T-helper 17 cell (primary cell): ENCODE measurements at places on chromosomes 3 and 15. TPM values are rescaled to one million over a fixed set of nuclear protein-coding genes. Genes with fewer than 3 reads are reported as not detected.

DNA sequence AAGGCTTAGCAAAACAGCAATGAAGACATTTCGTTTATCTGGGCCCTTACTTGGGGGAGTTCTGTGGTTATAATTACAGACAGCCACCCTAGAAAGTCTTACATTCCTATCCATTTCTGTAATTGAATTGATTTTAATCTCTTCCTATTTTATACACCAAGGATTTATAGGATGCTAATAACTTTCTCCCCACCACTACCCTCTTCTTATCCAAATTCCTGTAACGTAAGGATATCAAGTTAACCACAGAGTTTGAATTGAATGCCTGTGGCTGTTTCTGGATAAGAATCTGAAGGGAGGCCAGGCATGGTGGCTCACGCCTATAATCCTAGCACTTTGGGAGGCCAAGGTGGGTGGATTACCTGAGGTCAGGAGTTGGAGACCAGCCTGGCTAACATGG lies 78.6 kb downstream of the MLH1 start:
- no peak for DNase-seq

UBA5 gene
- 40.5 TPM for total RNA-seq

DNA sequence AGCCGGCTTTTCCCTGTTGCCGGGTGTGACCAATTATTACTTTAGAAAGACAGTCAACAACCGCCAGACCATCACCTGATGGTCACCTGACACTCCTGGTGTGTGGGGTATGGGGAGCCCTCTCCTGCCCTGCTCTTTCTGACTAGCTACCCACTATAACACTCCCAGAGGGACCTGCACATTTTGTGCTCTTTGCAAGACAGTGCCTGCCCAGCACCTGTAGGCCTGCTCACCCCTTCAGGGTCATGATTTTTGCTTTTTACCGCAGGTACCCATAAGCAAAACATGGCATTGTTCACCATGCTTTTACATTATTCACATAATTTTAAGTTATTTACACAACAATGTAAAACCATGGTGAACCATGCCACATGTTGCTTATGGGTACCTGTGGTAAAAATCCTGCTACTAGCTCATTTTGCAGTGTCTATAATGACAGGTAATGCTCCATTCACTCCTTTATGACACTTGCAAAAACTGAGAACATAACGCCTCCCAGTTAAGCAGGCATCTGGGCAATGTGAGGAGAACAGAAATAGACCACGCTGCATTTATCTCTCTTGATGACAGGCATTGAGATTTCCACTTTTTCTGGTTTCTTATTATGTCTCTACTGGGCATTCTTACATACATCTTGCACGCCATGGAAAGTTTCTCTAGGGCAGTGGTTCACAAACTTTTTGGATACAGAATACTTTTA lies 9.9 kb downstream of the CCRL2 start:
- DNase-seq: no peak

BMF gene
- total RNA-seq: 8.0 TPM

DNA sequence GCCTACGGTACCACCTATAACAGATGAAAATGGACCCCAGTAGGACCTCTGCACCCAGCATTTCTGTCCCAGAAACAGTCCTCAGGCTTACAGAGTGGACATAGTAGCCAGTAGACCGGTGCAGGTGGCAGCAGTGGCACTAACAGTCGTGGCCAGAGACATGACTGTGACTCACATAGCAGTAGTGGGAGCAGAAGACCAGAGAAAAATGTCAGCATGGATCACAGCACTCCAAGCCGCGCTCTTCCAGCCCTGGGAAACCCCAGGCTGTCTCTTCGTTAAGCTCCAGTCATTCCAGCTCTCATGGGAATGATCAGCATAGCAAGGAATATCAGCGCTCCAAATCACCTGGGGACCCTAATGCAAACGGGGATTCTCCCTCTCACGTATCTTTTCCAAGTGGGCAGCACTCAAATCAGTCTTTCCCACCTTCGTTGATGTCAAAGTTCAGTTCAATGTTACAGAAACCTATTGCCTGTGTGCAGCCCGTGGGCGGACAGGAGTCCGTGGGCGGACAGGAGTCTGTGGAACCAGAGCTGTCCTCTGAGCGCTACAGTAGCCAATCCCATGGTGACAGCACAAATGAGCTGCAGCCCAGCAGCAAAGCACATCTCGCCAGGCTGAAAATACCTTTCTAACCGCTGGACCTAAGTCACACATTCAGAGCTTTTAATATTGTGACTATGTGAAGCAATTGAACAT lies 10.5 kb downstream of the BFSP2 start:
- no peak for DNase-seq

DNA sequence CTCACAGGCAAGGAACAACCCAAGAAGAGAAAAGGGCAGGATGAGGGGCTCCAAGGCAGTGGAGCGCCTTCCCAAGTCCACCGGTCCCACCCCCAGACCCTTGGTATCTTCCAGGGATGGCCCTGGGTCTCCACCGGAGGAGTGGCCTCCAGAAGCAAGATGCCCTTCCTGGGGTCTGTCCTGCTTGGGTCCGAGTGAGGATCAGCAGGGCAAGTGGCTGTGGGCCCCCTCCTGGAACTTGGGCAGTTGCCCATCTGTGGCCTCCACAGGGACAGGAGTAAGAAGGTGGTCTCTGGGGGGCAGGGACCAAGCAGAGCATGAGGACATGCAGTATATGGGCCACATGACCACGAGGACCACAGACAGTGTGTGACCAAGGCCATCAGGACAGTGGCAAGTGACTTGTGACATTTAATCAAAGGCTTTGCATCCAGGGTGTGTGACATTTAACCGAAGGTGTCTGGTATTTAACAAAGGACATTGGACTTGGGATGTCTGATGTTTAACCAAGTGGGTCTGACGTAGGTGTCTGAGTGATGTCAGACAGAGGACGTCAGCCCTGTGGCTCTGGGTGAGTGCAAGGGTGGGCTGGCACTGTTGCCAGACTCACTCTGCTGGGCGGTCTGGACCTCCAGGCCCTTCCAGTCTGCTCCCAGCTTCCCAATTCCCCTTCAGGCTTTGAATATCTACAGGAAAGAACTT lies 34.7 kb downstream of the SCN5A start:
- DNase-seq: no peak

DNA sequence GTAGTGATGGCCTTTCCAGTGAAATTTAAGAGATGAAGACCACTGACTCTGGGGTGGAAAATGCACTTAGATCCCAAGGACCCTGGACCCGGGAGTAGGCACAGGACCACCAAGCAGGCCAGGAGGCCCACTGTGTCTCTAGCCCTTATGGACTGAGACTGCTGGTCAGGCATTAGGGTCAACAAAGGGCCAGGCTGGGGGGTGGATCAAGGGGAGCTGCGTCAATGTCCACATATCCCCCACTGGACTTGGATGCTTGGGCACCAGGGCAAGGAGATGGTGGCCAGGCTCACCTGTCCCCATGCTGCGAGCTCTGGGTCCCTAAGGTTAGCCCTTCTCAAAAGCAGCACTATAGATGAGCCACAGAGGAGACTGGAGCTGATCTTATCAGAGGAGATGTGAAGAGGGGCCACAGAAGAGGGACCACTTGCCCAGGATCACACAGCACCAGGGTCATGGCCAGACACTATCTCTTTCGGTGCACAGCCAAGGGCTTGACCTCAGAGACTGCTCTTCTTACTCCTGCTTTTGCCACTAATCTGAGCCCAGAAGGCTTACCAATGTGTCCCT lies 14.7 kb downstream of the RAB6B start:
- DNase-seq: no peak

DNA sequence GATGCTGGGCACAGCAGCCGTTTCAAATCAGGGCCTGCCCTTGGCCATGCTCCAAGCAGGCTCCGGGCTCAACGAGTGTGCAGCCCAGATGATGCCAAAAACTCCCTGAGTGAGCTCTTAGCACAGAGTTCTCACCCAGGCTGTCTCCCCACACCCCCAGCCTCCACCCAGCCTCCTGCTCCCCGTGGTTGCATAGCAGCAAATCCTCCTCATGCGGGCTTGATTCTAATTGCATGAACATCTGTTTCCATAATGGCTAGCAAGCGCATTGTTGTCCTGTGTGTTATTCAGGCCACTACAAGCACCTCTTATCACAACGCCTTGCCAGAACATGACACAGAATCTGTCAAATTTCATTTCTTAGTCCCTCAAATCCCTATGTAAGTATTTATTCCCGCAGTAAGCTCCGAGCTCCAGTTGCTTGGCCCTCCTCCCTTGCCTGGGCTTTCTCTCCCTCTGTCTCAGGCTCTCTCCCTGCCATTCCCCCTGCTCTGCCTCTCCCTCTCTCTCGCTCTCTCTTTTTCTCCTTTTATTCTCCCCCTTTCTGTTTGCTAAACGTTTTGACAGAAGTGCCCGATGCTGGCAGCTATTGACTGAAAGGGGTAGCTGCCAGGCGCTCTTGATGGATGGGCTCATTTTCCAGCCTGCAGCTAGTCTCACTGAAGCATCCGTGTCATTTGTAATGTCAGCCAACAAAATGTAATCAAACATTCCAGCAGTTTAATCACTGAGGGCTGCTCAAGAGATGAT lies 306.5 kb downstream of the IL20RB start:
- no peak for DNase-seq

SLC12A6 gene
- 57.9 TPM for total RNA-seq

HRG gene
- not detected for total RNA-seq

DNA sequence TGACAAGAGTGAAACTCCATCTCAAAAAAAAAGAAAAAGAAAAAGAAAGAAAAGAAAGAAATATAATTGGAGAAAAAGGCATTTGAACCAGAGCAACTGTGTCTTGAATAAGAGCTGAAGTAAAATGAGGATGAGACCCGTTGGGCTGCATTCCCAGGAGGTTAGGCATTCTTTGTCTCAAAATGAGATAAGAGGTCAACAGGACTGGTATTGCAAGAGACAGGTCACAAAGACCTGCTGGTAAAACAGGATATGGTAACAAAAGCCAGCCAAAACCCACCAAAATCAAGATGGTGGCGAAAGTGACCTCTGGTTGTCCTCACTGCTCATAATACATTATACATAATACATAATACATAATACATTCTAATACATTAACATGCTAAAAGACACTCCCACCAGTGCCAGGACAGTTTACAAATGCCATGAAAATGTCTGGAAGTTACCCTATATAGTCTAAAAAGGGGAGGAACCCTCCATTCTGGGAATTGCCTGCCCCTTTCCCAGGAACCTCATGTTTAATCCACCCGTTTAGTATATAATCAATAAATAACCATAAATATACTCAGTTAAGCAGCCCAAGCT lies 8.6 kb upstream of the TIPIN start:
- no peak for DNase-seq

DNA sequence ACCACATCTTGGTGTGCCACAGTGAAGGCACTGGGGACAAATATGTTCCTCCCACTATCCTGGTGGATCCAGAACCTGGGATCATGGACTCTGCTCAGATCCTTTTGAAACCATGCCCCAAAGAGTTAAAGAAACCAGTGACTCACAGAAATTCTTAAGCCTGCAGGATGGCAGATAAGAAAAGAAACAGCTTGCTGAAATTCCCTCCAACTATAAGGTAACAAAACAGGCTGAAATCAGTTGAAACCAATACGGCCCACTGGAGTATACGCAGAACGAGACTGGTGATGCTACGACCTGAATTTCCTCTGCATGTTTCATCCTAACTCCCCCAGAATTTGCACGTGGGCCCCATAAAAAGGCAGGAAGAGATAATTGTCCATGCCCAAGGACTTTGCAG lies 209.6 kb downstream of the TJP1 start:
- DNase-seq: no peak

DNA sequence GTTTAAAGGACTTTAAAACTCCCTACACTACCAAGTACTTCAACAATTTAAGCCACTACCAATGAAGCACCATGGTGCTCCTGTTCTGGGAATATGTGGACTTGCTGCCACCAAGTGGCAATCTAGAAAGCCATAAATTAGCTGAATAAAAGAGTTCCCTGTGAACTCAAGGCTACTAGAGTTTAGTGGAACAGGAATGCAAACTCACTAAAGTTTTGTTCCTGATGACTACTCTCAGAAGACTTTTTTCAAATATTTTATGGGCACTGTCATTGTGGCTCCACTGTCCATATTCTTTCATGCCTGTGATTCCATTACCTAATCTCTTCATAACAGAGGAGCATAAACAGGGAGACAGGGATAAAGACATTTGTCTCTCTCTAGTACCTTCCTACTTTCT lies 63.9 kb downstream of the TMCC1 start:
- no peak for DNase-seq

DNA sequence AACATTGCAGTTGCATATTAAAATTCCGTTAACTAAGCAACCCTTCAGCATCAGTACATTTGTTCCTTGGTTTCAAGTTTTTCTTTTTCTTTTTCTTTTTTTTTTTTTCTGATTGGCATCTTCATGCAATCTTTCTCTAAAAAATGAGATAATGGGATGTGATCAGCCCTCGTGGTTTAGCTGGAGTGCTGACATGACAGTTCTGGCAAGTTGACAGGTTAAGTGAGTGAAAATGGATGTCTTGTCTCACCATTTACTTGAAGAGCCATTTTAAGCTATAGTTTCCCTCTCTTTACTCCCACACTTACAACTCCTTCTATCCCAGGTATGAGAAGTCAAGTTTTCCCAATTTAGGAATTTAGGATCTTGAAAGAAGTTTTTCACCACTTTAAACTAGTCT lies 495.2 kb downstream of the ROBO2 start:
- DNase-seq: no peak

ZNF592 gene
- total RNA-seq: 33.8 TPM

ZCWPW2 gene
- total RNA-seq: 0.30 TPM

GRCh38 chr15:91947293-91947679 lies 93.8 kb downstream of the SLCO3A1 start:
- no peak for DNase-seq

DNA sequence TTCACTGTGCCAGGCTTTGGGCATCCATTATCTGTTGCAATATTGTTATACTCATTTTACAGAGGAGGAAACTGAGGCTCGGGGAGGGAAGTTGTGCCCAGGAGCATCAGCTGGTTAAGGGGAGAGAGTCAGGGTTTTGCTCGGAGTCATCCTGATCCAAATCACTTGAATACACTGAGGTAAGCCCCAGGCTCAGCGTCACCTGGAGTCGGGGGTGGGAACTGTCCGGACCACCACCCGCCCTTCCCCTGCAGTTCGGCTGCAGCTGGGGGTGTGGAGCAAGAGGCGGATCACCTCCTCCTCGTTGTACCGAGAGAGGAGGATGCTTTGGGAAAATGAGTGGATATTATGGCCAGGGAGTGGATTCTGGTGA lies 646 bp downstream of the HRH1 start:
- no peak for DNase-seq

RTP3 gene
- not detected for total RNA-seq

SCAANT1 gene
- total RNA-seq: not detected

DNA sequence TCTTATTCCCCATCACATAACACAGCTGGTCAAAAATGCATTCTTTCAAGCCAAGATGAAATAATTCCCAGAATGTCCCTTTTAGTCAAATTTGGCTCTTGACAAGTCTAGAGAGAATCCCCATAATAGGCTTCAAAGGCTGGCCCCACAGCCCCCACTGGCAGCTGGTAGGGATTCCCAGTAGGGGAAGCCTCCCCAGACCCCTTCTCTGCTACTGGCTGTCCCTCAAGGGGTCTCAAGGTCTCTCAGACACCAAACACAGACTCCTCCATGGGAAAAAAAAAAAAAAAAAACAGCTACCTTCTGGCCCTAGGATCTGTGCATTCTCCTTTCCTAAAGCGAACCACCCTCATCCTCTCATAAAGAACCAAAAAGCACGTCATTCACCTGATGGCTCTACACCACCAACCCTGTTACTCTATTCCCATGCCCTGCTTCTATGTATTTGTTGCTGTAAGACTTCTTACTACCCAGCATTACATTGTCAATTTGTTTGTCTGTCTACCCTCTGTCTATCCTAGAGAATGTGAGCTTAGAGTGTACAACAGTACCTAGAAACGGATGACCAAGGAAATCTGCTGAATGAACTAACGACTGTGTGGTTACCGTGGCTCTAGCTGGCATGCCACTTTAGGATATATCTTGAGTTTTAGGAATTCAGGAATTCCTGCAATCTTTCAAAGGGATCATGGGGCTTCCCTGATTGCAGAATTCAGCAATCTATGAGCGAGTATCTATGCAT lies 164.1 kb upstream of the NSMCE3 start:
- DNase-seq: no peak
